ENCODE measurements at places on chromosomes 6 and 20.

DNA sequence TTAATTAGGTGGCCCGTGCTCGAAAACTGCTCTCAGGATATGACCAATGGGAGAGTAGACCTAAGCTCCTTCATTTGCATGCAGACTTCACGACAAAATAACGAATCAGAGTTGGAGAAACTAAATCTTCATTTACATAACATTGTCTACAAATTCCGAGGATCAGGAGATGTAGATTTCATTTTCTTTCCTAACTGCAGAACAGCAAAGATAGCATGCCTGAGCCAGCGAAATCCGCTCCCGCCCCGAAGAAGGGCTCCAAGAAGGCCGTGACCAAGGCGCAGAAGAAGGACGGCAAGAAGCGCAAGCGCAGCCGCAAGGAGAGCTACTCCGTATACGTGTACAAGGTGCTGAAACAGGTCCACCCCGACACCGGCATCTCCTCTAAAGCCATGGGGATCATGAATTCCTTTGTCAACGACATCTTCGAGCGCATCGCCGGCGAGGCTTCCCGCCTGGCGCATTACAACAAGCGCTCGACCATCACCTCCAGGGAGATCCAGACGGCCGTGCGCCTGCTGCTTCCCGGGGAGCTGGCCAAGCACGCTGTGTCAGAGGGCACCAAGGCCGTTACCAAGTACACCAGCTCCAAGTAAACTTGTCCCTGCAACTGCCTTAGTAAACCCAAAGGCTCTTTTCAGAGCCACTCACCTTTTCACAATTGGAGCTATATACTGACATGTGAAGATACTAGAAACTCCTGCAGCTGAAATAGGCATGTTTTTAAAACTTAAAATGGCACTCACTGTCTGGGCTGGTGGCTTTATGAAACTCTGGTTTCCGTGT lies 96.5 kb downstream of the HFE start:
- peak; percentile 47 for DNase-seq

GRCh38 chr6:52157301-52157941 lies 28.8 kb upstream of the IL17A start:
- no peak for DNase-seq

DNA sequence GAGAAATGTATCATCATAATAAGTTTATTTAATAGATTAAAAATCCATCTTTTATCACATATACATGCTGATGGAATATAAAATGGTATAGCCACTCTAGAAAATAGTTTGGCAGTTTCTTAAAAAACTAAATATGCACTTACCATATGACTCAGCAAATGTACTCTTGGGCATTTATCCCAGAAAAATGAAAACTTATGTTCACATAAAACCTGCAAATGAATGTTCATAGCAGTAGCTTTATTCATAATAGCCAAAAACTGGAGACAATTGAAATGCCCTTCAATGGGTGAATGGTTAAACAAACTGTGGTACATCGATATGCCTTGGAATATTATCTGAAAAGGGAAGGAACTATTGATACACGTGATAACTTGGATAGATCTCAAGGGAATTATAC lies 6.4 kb upstream of the NCOA7 start:
- DNase-seq, result no peak

DNA sequence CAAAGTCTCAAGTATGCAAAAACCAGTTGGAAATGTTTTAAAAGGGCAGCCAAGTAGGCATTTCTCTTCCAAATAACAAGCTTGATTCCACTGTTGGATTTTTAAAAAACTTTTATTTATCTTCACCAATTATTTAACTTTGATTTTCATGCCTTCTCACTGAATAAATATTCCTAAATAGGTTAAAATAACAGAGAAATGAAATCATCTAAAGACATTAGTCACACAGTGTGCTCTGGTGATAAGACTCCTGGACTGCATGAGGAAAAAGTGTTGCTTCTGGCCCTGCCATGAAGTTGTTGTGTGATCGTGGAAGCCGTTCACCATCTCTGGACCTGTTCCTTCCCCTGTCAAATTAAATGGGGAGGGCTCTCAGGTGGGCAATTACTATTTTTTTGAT lies 33.8 kb upstream of the IGF2R start:
- DNase-seq, result no peak

GRCh38 chr6:64896939-64897338 lies 810.1 kb downstream of the EYS start:
- DNase-seq, result no peak

- DNase-seq, result no peak
Observed at GRCh38 chr6:15996030-15996429, 132.9 kb upstream of the MYLIP start.

- no peak for DNase-seq
Observed at GRCh38 chr6:73691512-73691911, 4.5 kb upstream of the CD109 start.

DNA sequence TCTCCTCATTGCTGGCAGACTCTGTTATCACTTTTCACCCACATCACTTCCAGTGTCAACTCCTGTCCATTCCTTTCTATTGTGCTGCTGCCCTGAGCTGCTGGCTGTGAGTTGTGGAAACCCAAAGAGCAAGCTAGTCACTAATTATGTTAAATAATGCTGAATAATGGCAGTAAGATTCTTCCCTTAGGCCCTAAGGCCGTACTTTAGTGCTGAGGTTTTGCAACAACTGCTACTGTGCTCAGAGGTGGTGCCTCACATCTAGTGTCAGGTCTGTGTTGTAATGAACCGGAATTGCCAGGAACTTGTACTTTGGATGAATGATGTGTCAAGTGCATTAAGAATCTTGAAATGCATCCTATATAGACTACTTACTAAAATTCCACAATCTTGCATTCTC lies 372.2 kb upstream of the RNF217 start:
- no peak for DNase-seq

DNA sequence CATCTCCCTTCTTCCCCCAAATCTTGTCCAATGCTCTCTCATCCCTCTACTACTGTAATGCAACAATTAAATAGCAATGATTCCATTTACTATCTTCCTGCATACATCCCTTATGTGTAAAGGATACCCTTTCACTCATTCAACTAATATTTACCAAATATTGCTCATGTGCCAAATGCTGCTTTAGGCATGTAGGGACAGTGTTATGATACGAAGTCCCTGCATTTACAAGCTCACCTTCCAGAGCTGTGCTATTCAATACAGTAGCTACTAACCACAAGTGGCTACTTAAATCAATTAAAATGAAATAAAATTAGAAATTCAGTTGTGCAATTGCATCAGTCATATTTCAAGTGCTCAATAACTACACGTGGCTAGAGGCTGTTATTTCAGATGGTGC lies 41.1 kb downstream of the GMDS start:
- DNase-seq, result no peak

DNA sequence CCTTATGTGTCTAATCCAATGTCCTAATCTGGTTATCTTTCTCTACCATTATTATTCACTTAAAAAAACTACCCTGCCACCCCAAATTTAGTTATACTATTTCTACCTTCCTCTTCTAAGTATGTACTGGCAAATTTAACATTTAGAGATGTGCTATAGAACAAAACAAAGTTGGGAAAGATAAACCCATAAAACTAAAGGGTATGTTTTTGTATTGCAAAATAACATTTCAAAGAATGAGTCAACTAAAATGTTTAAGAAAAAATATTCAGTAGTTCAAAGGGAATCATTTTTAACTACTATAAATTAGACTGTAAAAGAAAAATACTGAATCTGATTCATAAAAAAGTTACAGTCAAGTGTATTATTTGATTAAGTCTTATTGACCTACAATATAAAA lies 103.0 kb downstream of the LMBRD1 start:
- no peak for DNase-seq

GRCh38 chr6:4624726-4625125 lies 151.5 kb upstream of the CDYL start:
- no peak for DNase-seq

DNA sequence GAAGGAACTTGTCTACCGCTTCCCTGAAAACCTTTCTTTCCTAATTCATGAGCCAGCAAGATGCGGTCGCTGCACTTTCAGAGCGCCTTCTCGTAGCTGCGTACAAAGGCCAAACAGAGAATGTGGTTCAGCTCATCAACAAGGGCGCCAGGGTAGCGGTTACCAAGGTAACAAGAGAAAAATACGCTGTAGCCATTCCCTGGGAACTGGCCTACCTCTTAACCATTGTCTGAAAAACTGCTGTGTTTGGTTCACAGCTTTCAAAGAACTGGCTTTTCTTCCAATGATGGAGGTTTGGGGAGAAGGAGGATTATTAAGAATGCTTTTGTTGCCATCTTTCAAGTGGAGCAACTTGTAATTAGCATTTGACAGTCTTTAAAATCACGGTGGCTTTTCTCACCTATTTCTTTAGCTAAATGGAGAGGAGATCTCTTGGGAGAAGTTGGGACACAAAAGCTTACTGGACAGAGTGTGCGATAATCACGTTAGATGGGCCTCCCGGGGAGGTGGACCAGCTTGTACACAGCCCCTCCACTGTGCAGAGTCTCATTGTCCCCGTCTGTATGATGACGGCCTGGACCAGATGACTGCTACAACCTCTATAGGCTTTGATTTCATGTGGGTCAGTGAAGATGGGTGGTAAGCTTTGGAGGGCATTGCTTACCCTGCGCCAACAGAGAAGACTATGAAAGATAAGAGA lies 71.5 kb downstream of the LYRM2 start:
- no peak for DNase-seq

DNA sequence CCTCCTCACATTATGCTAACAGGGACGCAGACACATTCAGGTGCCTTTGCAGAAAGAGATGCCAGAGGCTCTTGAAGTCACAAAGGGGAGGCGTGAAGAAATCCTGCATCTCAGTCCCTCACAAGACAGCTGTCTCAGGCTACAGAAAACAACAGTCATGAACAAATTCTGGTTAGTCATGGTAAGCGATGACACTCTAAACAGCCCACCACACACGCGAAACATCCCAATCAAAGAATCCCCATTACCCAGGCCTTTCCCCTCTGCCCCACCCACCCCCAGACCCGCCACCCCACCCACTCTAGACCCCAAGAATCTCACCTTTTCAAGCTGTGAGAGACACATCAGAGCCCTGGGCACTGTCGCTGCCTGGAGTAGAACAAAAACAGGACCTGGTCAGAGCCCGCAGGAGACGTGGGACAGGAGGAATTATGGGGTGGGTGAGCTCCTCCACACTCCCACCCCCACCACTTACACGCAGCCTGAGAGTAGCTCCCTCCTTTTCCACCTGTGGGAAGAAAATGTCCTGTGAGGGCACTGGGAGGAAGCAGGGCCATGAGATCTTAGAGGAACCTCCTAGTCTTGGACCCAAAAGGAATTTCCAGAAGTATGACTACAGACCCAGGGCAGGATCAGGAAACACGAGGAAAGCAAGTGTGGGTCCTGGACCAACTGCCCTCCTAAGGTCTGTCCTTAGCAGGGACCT lies 2.7 kb downstream of the HLA-B start:
- no peak for DNase-seq

GRCh38 chr6:85113934-85114580 lies 335.8 kb upstream of the NT5E start:
- no peak for DNase-seq

GRCh38 chr6:120871416-120872261 lies 462.6 kb downstream of the TBC1D32 start:
- DNase-seq, result no peak

GRCh38 chr6:8657522-8657921 lies 222.2 kb upstream of the SLC35B3 start:
- DNase-seq, result no peak

DNA sequence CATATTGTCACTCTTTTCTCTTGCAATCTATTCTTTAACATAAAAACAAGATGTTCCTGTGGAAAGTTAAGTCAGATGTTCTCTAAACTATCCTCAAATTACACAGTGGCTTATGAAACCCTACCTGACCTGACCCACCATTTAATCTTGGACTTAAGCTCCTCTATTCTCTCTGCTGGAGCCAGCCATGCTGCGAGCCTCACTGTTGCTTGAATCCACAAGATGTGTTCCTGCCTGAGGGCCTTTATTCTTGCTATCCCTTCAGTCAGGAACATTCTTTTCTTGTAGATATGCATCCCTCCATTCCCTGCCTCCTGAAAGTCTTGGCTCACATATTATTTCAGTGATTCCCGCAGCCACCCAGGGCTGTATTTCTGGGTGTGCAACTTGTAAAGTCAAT lies 283.2 kb downstream of the EPHA7 start:
- DNase-seq, result no peak

DNA sequence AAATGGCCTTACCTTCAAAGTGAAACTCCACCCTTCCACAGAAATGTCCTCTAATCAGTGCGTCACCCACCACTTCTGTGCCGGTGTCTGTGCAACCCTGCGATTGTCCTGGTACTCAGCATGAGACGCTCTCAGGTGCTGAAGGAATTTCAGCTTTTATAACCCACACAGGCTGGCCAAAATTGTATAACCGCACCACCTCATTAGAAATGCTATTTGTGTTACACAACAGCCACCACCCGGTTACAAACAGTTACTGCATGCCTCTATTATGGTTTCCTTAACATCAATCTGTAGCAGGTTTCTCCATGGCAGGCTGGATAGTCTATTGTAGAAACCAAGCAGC lies 51.5 kb downstream of the SLC23A2 start:
- no peak for DNase-seq

GRCh38 chr6:105874835-105875626 lies 211.1 kb upstream of the PRDM1 start:
- DNase-seq, result no peak

GRCh38 chr6:43061861-43062260 lies 2.4 kb downstream of the KLC4 start:
- DNase-seq, result no peak

DNA sequence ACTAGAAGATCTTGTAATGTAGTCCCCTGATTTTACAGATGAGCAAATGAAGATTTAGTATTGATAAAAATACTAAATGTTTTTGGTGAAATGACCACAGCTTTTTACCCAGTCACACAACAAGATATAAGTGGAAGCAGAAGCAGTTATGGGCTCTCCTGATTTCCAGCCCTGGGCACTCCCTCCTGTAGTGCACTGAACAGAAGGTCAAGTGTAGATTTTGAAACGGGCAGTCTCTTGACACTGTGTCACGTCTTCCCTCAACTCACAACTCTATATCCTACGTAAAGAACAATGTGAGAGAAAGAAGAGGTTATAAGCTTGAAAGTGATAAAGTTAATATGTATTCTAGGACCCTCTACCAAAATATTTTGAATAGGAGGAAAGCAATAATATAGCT lies 23.3 kb downstream of the TMEM200A start:
- no peak for DNase-seq

DNA sequence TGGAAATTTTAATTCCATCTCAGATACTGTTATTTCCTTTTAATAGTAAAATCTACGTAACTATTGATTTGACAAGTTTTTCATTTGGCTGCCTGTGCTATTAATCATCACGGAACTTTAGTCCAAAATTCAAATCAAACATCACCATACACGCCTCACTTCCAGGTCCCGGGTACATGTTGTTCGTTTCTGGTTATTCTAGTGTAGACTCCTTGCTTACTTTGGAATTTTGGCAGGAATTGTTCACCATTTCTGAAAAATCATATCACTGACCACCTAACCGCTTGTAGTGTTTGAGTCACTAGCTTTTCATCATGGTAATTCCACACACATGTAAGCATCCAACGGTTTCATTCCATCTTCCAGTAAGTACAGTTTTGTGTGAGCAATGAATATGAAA lies 98.0 kb upstream of the NHSL1 start:
- no peak for DNase-seq

DNA sequence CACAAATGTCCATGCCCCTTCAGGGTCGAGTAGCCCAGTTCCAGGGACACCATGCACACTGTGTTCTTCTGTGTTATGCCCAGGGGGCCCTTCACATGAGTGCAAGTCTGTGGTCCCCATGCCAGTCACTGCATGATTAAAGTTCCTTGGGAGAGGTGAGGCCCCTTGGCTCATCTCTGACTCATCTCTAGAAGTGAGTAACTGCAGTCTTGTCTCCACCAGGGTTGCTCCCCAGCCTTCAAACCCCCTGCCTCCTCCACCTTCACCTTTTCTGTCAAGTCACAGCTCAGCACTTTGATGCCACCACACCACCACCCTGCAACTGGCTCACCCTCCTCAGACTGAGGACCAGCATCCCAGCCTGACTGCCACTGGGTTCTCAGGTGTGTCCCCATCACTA lies 161.7 kb downstream of the UNC5CL start:
- DNase-seq, result no peak

Measured in bone marrow (tissue), 2 donors.